ENCODE measurements at places on chromosomes 16 and 17.

GRCh38 chr16:48950184-48950583 lies 331.5 kb downstream of the CBLN1 start:
- ATAC-seq = no peak

DNA sequence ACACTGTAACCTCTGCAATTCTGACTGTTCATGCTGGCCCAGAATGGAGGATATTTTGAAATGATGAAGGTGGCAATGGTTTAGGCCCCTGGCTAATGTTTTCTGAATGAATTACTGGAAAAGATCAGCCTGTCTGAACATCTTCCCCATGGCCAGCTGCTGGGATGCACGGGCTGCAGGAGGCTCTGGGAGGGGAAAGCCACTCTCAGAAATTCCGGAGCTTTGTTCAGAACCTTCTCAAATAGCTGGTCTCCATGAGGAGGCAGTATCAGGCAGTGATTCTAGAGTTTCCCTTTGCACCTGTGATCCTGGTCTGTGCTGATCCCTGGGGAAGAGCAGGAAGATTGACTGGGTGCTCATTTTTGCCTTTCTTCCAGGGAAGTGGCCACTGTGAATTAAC lies 5.0 kb downstream of the SLC6A2 start:
- no peak for ATAC-seq

- ATAC-seq = no peak
Observed at GRCh38 chr17:36566081-36566480, 21.4 kb downstream of the GGNBP2 start.

- ATAC-seq = no peak
Observed at GRCh38 chr17:36152639-36153120, 23.8 kb downstream of the TBC1D3B start.

DNA sequence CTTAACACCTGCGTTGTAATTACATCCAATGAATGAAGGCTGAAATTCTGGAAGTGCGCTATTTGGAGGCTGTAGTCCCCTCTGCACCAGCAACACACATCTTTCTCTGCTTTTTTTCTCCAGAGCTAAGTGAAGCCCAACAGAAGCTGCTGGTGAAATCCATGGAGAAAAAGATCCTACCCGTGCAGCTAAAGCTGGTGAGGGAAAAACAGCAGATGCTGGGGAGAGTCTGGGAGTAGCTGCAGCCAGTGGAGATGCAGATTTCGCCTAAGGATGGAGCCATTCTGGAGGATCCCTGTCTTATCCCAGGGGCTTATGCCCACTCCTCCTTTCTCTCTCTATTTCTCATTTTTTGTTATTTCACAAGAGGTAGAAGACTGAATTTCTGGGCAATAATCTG lies 4.8 kb upstream of the PSMD3 start:
- no peak for ATAC-seq

GRCh38 chr16:55250701-55251100 lies 73.3 kb upstream of the IRX6 start:
- no peak for ATAC-seq

- ATAC-seq = no peak
Observed at GRCh38 chr17:14046978-14047377, 22.3 kb upstream of the COX10 start.

GRCh38 chr17:49404361-49404760 lies 10.3 kb downstream of the PHB1 start:
- peak; percentile 86 for ATAC-seq

DNA sequence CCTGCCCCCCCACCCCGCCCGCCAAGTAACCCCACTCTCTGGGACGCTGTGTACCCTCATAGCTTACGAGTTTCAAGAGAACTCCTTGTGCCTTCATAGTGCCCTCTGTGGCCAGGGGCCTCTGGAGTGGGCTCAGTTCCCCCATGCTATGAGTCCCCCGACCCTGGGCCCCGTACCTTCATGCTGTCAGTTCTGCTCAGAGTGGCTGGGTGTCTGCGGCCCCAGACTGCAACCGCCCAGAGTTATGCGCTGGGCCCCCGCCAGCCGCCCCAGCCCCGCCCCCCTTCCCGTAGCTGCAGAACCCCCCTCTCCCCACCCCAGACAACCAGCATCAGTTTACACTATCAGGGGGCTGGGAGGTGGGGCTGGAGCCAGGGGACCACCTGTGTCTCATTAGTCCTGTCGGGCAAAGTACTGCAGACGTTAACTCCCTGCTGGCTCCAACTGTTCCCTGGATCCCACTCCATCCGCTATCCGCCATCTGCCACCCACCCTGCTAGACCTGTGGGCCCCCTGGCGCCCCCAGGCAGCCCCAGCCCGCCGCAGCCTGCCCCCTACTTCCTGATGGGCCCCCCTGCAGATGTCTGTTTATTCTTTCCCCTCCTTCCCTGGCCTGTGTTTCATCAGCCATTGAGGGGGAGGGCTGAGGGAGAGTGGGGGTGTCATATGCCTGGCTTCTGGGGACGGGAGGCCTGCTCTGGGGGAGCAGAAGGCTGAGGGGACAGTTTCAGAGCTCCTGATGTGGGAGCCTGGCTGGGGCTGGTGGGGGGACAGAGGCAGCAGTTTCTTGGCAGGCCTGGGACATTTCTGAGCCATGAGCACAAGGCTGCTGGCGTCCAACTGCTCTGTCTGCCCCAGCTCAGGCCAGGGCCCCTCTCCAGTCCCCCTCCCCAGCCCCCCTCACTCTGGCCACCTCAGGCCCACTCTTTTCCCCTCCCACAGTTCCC lies at the start of gene MFAP4:
Gene MFAP4, minus strand, starts transcription at position 217 of the 947 bp plus-strand sequence. Its CDS starts 35 bp downstream, at position 182.
- ATAC-seq = no peak

DNA sequence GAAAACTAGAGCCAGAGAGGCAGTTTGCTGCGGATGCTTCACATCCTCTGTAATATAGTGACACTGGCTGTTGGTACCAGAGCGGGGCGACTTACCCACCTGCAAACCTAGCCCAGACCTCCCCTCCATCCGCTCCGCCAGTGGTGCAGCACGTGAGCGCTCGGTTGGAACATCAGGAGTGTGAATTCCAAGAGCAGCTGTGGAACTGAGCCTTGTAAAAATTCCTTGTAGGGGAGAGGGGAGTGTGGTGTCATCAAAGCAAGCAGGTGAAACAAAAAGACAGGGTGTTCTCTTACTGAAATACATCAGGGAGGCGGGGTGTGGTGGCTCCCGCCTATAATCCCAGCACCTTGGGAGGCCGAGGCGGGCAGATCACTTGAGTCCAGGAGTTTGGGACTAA lies 51.3 kb downstream of the CCDC42 start:
- no peak for ATAC-seq

- peak; percentile 67 for ATAC-seq
Observed at GRCh38 chr16:68760671-68761275, 23.7 kb downstream of the CDH1 start.

- ATAC-seq = no peak
Observed at GRCh38 chr17:32964541-32964940, 27.1 kb upstream of the SPACA3 start.

DNA sequence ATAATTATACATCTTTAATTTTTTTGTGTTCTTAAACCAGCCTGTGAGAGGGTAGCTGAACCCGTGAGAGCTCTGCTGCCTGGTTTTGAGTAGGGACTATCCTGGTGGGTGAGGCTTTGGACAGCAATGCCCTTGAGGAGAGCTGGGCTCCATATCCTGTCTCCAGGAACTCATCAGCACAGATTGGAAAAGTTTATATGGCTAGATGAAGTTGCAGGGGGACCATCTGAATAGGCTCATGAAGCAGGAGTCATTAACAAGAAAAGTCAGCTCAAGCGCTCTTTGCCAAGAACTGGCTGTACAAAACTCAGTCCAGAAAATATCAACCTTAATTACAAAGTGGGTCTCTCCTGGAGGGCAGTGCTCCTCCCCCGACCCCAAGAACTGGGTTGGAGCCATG lies 33.8 kb upstream of the SSTR2 start:
- no peak for ATAC-seq

DNA sequence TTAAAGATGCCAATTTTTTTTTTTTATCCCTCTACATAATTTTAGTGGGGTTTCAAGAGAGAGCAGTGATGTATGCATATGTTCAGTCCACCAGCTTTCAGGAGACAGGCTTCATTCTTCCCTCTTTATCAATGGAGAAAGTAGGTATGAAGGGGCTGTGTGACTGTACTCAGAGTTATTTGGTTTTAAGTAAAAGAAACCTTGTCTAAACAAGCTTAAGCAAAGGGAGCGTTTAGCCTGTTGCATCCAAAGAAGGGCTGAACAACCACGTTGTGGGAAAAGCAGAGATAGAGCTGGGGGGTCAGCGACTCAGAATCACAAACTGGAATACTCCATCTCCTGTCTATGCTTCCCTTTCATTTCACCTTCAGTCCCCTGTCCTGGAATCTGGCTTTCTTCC lies 50.4 kb upstream of the HAS3 start:
- ATAC-seq = no peak

DNA sequence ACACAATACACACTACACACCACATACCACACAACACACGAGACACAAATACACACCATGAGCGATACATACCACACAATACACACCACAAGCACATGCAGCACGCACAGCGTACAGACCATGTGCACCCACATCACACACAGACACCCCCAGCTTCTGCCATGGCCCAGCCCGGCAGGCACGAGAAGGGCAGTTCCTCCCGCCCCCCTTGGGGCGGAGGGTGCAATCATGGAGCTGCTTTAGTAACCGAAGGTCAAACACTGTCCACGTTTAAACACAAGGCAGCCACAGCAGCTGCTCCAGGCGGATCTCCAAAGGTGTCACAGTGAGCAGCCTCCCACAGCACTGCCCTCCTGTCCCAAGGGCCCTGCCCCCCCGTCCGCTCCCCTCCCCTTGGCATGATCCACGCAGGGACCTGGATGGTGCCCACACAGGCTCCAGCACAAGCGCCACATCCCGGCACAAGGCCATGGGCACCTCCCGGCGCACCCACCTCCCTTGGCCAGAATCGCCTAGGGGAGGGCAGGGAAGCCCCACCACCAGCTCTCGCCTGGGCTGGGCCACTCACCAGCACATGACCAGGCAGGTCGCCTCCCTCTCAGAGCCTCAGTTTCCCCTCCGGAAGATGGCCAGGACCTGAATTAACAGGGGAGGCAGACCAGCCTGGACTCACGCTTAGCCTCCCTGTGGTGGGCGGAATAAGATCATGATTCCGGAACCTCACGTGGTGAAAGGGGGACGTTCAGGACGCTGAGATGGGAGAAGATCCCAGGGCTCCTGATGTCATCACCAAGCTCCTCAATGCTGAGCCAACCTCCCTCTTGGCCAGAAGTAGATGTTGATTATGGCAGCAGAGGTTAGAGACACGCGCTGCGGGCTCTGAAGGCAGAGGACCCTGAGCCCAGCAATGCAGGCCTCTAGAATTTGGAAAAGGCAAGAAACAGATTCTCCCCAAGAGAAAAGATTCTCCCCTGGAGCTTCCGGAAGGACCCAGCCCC lies 32.6 kb upstream of the ZNF469 start:
- ATAC-seq = no peak

- ATAC-seq = no peak
Observed at GRCh38 chr17:73770115-73770848, 126.0 kb upstream of the SDK2 start.

- no peak for ATAC-seq
Observed at GRCh38 chr16:15853021-15853420, 3.8 kb downstream of the MYH11 start.
